ENCODE measurements at places on chromosomes 12 and 14. TPM values are rescaled to one million over a fixed set of nuclear protein-coding genes. Genes with fewer than 3 reads are reported as not detected.

- H3K36me3 ChIP-seq = no peaks in the 10 kb centered on the region
- no peak overlapping the region for H3K4me3 ChIP-seq
- peaks cover 11% of the 10 kb centered on the region for H3K27me3 ChIP-seq
- H3K27ac ChIP-seq = no peak overlapping the region
- no peaks in the 10 kb centered on the region for H3K4me1 ChIP-seq
Measured at GRCh38 chr12:3122841-3123678, 45.9 kb downstream of the TSPAN9 start.

GRCh38 chr12:53824001-53824712, 72.4 kb upstream of the CISTR start:
- H3K27ac ChIP-seq = no peak overlapping the region
- no peak overlapping the region for H3K4me3 ChIP-seq
- H3K27me3 ChIP-seq = peaks cover 18% of the 10 kb centered on the region
- H3K4me1 ChIP-seq = no peaks in the 10 kb centered on the region

DNA sequence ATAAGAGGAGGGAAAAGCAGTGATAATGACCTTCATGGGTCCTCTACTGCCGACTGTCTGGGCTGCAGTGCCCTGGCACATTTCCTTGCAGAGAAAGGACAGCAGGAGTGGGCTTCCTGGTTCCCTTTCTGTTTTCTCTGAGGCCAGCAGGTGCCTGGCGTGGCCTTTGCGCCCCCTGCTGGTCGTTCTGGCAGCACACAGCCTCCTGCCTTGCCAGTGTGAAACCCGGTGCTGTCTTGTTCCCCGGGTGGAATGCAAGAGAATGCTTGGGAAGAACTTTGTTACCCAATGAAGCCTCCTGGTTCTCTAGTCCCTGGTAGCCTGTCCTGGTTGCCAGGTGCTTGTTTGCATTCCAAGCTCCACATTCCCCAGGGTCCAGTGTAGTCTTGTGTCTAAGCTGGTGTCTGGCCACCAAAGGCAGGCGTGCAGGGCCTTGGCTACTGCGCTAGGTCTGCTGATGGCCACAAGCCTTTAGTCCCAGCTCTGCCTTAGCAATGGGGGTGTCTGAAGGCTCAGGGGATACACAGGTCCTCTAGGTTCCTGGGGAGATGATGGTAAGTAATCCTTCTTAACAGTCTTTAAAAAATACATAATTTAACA, 1392.4 kb upstream of the TMEM132C start:
- H3K4me3 ChIP-seq = no peak overlapping the region
- no peaks in the 10 kb centered on the region for H3K27me3 ChIP-seq
- H3K36me3 ChIP-seq = no peaks in the 10 kb centered on the region
- H3K4me1 ChIP-seq = peaks cover 6% of the 10 kb centered on the region
- H3K27ac ChIP-seq = no peak overlapping the region

DNA sequence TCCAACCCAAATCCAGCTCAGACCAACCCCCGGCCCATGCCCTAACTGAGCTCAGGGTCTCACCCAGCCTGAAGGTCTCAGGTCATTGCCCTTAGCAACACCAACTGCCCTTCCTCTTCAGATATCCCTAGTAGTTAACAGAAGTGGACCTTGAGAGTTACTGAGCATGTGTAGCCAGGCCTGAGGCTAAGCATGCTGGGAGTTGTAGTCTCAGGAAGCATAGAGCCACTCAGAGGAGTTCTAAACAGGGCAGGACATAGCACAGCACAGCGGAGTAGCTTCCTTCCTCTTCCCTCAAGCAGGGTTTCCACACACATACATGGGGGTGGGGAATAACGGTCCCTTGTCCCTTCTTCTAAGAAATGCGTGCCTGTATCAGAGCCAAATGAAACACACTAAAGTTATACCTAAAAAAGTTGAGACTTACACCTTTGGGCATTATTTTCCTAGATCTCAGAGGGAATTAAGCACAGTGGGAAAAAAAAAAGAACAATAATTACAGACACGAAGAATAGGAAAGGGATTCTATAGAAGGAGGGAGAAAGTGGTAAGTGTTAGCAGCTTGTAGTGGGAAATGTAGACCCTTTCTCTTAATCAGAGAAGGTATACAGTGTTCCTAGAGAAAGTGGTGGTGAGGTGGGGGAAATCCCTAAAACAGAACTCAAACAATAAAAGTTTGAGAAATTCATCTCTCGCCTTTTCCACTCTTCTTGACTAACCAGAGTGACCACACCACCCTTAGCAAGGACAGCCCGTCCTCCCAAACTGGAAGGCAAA, 4.4 kb downstream of the KMT2D start:
- peaks cover 27% of the 10 kb centered on the region for H3K36me3 ChIP-seq
- H3K4me3 ChIP-seq = peak overlapping the region; percentile 5

DNA sequence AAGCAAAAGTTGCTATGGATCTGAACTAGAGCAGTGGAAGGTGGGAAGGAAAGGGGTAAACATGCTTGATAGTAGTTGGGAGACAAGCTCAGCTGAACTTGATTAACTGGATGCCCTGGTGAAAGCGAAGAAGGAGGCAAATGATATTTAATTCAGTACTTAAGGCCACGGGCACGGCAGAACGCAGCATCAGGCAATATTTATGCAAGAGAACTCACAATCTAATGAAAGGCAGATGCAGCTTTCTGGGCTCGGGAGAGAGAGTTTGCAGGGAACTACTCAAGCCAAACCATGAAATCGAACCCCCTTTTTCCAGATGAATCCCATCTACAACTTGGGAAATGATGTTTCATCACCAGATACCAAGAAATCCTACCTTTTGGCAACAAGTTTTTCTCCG, 3.5 kb upstream of the CNIH1 start:
- no peaks in the 10 kb centered on the region for H3K27me3 ChIP-seq
- no peak overlapping the region for H3K27ac ChIP-seq
- DNase-seq = no peak
- H3K36me3 ChIP-seq = no peaks in the 10 kb centered on the region
- H3K4me3 ChIP-seq = no peak overlapping the region

DNA sequence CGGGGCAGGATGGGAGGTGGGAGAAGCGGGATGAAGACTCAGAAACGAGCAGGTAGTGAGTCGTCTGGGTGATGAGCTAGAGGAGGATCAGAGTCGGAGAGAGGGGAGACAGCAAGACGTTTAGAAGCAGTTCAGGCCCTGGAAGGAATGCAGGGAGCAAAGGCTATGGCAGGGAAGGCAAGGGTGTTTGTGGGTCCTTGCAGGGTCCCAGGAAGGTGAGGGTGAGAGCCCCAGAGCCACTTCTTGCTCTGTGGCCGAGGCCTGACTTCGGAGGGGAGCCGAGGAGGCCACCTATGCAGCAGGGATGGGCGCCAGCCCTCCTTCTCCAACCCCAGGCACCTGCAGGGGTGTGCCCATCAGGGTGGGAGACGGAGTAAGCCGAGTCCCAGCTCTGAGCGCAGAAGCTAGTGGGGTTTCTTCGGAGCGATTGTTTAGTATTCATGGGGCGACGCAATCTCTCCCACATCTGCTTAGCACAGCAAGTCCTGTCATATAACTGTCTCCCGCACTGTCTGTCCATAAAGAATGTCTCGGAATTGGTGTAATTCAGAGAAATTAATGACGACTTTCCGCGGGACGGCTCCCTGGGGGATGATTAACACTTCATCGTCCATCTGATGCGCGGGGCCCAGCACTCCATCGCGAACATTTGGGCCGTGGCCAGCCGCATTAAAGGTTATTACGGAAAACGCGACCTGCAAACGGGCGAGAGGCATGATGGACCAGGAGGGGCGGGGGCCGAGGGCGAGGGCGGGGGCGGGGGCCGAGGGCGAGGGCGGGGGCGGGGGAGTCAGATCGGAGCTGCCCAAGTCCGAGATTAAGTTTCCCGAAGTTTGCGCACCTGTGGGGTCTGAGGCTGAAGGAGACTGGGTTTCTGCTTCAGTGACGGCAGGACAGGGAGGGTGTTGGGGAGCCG, 12.2 kb upstream of the CALCOCO1 start:
- DNase-seq = no peak
- H3K4me3 ChIP-seq = peak overlapping the region; percentile 46
- no peak overlapping the region for H3K27ac ChIP-seq
- no peaks in the 10 kb centered on the region for H3K36me3 ChIP-seq
- peaks cover 31% of the 10 kb centered on the region for H3K4me1 ChIP-seq

DNA sequence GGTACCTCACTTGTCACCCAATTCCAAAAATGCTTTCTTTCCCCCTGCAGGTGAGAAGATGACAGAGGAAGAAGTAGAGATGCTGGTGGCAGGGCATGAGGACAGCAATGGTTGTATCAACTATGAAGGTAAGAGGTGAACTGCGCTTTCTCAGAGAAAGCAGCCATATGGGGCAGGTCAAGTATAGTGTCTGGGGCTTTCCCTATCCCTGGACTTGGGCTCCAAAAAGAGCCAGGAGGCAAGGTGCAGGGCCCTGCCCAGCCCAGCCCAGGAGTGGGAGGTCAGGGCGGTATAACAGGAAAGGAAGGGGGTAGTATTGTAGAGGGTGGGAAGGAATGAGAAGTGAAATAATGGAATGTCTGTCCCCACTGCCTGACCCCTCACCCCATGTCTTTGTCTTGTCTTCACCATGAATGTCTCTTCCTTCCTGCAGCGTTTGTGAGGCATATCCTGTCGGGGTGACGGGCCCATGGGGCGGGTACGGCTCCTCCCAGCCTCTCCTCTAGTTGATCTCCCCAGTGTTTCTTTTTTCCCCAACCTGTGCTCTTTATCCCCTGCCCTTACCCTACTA, 2.1 kb downstream of the MYL6 start:
- H3K4me1 ChIP-seq = peaks cover 18% of the 10 kb centered on the region
- no peaks in the 10 kb centered on the region for H3K27me3 ChIP-seq
- peak overlapping the region; percentile 99 for H3K4me3 ChIP-seq
- peak; percentile 60 for DNase-seq

DNA sequence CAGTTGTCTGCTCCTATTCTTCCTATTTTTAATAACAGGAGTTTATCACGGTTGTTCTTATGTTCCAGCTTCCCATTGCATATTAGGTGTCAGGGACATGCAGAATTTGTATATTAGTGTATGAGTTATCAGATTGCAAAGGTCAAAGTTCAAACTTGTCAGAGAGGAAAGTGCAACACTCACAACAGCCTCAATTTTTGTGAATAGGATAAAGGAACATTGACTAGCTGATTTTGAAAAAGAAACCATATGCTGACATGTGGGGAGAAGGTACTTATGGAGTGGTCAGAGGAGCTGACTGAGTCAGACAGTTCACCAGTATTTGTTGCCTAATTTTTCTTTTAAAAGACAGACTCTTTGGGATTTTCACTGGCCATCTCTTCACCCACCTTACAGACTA, 222.1 kb downstream of the C12orf50 start:
- no peak for DNase-seq
- no peak overlapping the region for H3K27ac ChIP-seq
- H3K4me3 ChIP-seq = no peak overlapping the region
- no peaks in the 10 kb centered on the region for H3K4me1 ChIP-seq
- no peaks in the 10 kb centered on the region for H3K36me3 ChIP-seq
- H3K27me3 ChIP-seq = no peaks in the 10 kb centered on the region

DNA sequence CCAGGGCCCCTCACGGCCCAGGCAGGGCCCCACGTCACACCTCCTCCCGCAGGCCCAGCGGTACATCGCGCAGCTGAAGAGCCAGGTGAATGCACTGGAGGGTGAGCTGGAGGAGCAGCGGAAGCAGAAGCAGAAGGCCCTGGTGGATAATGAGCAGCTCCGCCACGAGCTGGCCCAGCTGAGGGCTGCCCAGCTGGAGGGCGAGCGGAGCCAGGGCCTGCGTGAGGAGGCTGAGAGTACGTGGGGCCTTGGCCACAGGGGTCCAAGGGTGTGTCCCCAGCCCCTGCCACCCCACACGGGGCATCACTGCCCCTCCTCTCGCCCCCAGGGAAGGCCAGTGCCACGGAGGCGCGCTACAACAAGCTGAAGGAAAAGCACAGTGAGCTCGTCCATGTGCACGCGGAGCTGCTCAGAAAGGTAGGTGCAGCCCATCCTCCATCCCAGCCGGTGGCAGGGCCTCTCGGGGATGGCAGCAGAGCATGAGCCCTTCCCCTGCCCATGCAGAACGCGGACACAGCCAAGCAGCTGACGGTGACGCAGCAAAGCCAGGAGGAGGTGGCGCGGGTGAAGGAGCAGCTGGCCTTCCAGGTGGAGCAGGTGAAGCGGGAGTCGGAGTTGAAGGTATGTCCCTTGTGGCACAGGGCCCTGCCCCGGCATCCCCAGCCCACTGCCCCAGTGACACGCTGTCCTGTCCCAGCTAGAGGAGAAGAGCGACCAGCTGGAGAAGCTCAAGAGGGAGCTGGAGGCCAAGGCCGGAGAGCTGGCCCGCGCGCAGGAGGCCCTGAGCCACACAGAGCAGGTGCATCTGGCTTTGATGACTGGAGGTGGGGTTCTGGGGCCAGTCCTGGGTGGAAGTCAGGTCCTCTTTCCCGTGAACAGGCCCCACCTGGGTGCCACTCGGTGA, 20.9 kb downstream of the HIP1R start:
- H3K27me3 ChIP-seq = no peaks in the 10 kb centered on the region
- H3K27ac ChIP-seq = no peak overlapping the region
- no peak overlapping the region for H3K4me3 ChIP-seq
- H3K36me3 ChIP-seq = peaks cover 9% of the 10 kb centered on the region
- peaks cover 10% of the 10 kb centered on the region for H3K4me1 ChIP-seq

- no peaks in the 10 kb centered on the region for H3K27me3 ChIP-seq
- no peak overlapping the region for H3K4me3 ChIP-seq
- DNase-seq = no peak
- H3K36me3 ChIP-seq = peaks cover 2% of the 10 kb centered on the region
Measured at GRCh38 chr12:63777340-63777739, 2.4 kb upstream of the RXYLT1 start.

GRCh38 chr14:81831128-81831820, 297.6 kb upstream of the SEL1L start:
- no peak overlapping the region for H3K4me3 ChIP-seq
- no peak for DNase-seq
- H3K27ac ChIP-seq = no peak overlapping the region
- no peaks in the 10 kb centered on the region for H3K36me3 ChIP-seq
- H3K27me3 ChIP-seq = no peaks in the 10 kb centered on the region
- no peaks in the 10 kb centered on the region for H3K4me1 ChIP-seq

DNA sequence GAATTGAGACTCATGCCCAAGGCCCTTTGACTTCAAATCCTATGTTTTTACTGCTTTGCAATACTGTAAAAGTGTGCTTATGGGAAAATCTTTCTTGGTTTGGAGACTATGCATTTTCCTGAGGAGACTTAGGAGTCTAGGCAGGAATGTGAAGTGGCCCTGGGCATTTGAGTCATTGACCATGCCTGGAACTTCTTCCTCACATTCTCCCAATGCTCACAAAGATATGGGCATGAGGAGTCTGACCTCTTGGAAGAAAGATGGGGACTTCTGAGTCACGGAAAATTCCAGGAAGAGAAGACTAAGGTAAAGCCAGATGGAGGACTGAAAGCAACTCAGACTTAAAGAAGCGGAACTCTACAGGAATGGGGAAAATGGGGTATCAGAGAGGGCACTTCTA, 38.2 kb upstream of the ZNF641 start:
- no peak overlapping the region for H3K27ac ChIP-seq
- no peak overlapping the region for H3K4me3 ChIP-seq
- no peaks in the 10 kb centered on the region for H3K4me1 ChIP-seq
- H3K27me3 ChIP-seq = peaks cover 10% of the 10 kb centered on the region

Gene UBE3B
- total RNA-seq = 49.9 TPM

Gene PGF
- not detected for total RNA-seq

Gene TMEM63C
- 1.5 TPM for total RNA-seq

Gene SPRING1
- total RNA-seq = 19.5 TPM

Gene EMC9
- total RNA-seq = 9.3 TPM

Gene PROX2
- 0.10 TPM for total RNA-seq

Gene KRT81
- total RNA-seq = not detected

Gene CLEC4D
- total RNA-seq = not detected

Gene NANOG
- total RNA-seq = 0.64 TPM
